ENCODE measurements at places on chromosomes 16 and 17.

DNA sequence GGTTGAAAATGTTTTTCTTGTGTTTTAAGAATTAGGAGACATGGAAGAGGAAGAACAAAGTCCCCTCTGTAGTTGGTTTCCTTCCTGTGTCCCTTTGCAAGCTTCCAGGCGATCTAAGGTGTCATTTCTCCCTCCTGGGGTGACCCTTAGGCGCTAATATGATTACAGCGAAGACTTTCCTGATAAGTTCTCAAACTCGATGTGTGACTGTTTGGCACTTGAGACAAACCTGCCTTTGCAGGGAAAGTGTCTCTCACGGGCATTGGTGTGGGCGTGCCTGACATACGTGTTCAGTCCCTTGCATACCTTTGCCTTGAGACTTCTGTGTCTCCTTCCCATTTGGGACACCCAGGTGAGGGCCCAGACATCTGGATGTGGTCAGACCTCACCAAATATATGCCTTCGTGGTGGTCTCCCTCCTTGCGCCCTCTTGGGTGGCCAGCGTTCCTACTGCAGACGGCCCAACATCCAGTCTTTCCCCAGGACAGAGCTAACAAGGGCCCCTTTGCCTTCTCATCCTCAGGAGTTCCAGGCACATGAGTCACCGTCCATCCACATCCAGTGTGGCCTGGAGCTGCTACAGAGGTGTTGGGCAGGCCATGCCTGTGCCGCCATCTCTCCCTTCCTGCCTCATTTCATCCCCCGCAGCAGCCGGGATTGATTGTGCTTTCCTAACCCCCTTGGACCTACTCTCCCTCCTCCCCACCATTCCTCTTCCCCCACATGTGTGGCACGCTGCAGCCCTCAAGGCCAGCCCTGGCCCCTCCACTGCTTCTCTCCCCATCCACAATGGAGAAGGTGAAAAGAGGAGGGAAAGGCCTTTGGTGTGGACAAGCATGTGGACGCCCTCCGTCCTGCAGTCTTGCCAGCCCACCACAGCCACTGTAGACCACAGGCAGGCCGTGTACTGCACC, 3.1 kb upstream of the JPT2 start:
- no peak for DNase-seq

GRCh38 chr16:17397499-17397891, 73.3 kb downstream of the XYLT1 start:
- no peak for DNase-seq

DNA sequence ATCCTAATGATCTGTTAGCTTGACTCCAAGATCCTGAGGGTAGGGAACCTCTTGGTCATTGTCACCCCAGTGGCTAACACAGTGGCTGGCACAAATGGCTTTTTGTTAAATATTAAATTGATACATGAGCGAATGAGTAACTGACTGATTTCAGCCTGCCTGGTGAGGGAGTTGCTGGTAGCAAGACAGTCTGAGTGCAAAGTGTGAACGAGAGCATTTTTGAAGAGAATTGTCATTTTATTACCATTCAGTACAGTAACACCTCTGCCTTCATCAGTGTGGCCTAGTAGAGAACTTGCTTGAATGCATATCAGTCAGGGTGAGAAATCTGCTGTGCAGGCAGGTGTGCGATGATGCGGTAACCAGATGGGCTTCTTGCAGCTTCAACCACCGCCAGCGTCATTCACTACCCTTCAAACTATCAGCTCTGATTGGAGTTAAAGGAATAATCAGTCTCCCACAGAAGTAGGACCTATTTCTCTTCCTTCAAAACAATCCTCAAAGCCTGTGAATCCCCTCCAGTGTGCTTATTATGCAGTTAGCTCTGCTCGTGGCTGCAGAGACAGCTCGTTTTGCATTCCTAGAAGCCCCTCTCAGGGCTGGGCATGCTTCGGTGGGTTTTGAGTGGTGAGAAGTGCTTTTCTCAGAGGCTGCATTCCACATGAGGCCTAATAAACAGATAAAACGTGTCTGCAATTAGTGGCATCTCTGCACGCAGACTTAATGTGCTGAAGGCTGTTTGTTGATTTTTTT, 29.0 kb downstream of the HEXIM2 start:
- DNase-seq = no peak

DNA sequence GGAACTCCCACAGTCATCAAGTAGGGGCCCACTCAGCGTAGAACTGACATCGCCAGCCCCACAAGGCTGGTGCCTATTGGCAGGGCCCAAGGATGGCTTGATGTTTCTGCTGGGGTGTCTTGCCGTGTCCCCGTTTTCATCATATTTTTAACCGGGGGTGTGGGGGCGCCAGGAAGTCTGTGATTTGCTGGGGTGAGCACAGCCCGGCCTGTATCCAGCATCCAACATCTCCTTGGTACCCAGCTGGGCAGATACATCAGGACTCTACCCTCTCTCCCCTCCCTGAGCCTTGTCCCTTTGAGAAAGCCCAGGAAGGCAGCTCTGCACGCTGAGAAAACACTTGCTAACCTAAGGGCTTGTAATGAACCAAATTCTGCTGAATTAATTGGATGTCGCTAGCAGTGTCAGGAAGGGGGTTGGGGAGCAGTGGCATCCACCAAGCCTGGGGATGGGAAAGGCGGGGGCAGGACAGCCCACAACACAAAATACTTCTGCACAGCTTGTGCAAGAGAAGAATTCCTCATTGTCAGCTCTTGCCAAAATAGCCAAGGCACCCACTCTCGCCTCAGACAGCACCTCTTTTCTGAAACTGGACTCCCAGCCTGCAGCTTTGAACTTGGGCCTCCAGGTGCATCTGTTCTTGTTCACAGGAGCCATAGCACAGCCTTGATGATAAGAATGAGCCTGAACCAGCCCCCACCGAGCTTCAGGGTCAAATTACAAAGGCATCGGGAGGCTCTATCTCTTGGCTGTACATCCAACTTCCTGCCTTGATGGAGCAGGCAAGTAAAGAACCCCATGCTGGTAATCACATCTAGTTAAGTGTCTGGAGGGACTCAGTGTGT, 63.7 kb upstream of the LYRM9 start:
- DNase-seq = no peak

DNA sequence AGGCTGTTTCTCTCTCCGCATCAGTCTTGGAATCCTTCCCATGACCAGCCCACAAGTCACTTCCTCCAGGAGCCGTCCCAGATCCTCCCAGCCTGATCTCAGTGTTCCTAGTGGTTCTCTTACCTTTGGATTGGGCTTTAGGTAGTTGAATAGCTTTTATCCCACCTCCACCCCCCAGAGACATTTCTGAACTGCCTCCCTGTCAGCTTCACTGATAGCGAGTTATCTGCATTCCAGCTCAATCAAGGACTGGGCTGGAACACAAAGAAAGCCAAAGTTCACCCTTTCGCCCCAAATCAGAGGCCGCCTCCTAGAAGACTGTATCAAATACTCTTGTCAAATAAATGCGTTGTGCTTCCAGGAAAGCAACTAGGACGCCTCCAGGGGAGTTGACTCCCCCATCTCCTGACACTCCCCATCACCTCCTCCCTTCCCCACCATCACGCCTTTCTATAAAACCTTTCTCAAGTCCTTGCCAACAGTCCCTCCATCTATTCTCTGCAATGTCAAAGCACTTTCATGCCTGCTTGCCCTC, 72.7 kb downstream of the TMEM132E start:
- no peak for DNase-seq

- DNase-seq = no peak
Observed at GRCh38 chr17:11869680-11870394, 127.4 kb downstream of the ZNF18 start.

- no peak for DNase-seq
Observed at GRCh38 chr17:60297760-60298401, 94.1 kb downstream of the USP32 start.

DNA sequence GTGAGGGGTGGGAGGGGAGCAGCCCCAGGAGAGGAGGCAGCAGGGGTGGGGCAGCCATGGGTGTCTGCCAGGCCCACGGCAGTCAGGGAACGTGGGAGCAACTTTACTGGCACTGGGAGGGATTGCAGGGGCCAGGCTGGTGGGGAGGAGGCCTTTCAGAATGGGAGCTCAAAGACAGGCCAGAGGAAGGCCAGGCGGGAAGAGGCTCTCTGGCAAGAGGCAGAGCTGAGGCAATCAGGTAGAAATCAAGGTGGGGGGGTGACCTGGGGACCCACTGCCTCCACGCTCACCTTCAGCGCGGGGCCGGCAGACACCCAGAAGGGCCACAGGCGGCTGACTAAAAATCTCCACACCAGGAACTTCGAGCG, 11.9 kb upstream of the GSE1 start:
- DNase-seq = no peak

- DNase-seq = peak; percentile 71
Observed at GRCh38 chr16:89561884-89562599, 1.6 kb downstream of the RPL13 start.

DNA sequence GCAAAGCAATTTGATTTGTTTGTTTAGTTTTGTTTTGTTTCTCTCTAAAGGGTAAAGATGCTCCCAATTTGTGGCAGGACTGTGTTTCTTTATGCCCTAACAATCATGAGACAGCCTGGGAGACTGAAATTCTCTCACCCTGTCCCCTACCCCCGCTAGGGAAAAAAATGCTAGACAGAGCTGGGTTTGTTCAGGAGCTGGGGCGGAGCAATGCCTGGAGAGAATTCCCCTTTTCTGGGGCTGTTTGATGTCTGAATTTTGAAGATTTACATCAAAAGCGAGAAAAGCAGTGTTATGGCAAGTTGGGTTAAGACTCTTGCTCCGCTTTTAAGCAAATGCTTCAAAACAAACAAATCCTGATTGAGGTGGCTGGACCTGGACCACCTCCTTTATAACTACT, 8.4 kb downstream of the MAF start:
- no peak for DNase-seq

GRCh38 chr17:51491416-51491815, 231.1 kb downstream of the UTP18 start:
- DNase-seq = no peak

- no peak for DNase-seq
Observed at GRCh38 chr16:593406-593805, 3.5 kb downstream of the RAB40C start.

DNA sequence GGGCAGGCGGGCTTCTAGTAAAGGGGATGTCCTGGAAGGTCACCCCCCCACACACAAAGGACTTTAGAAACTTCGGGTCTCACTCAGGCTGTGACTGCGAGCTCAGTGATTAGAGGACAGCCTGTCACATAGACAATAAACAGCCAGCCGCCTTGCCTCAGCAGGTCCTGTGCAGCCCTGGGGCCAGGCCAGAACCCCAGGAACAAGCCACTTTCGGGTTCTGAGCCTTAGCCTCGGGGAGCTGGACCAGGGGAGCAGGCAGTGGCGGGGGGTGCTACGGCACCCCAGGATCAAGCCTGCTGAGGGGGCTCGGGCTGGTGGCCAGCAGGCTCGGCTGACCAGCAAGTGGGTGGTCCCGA, 1.1 kb downstream of the GAS7 start:
- DNase-seq = no peak

DNA sequence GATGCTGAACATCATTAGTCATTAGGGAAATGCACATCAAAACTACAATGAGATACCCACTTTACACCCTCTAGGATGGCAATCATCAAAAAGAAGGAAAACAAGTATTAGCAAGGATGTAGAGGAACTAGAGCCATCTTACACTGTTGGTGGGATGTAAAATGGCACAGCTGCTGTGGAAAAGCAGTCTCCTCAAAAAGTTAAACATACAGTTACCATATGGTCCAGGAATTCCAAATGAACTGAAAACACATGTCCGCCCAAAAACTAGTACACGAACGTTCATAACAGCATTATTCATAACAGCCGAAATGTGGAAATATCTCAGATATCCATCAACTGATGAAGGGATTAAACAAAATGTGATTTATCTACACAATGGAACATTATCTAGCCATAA, 7.0 kb downstream of the FBF1 start:
- no peak for DNase-seq

GRCh38 chr17:79081571-79082276, 7.1 kb downstream of the ENGASE start:
- DNase-seq = no peak

DNA sequence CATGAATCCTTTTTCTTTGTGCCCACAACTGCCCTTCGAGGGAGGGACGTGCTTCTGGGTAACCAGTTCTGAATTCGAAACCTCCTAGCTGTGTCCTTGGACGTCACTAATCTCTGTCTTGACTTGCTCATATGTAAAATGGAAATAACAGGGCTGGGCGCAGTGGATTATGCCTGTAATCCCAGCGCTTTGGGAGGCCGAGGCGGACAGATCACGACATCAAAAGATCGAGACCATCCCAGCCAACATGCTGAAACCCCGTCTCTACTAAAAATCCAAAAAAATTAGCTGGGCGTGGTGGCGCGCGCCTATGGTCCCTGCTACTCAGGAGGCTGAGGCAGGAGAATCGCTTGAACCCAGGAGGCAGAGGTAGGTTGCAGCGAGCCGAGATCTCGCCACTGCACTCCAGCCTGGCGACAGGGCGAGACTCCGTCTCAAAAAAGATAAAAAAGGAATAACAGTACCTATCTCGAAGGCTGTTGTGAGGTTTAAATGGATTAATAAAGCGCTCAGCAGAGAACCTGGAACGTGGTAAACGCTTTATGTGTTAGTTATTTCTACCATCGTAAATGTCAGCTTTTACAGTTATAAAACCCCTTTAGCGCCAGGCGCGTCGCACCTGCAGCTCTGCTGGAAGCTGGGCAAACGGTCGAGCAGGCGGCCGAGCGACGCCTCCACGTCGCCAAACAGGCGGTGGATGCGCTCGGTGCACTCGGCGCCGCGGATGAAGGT, 641 bp downstream of the COG8 start:
- DNase-seq = no peak

DNA sequence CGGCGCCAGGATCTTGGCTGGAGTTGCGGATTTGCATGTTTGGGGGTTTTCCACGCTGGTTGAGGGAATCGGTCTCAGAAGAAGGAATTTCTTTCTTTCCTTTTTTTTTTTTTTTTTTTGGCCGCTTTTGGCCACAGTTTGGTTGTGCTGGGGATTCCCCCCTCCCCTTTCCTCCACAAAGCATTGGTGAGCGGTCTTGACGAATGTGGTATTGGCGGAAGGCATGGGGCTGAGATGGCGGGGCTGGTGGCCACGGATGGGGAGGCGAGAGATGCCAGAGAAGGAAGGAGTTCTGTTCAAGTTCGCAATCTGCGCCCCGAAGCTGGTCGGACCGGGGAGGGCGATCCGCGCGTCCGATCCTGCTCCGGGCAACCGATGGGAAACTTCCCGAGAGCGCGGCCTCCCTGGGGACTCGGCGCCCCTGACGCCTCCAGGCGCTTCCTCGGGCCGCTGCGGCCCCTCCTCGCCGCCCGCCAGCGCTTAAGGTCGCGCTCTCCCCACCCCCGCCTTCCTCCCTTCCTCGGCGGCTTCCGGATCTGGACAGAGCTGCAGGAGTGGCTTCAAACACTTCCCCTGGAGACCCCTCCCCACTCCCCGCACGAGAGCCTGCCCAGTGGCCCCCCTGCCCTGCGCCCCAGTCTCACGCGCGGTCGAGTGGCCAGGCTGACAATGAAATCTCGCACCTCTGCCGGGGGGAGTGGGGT, 43.2 kb downstream of the RAI1 start:
- no peak for DNase-seq

- no peak for DNase-seq
Observed at GRCh38 chr16:10519929-10520868, 60.2 kb downstream of the EMP2 start.

- no peak for DNase-seq
Observed at GRCh38 chr16:64317601-64318000, 804.3 kb downstream of the CDH11 start.

- no peak for DNase-seq
Observed at GRCh38 chr16:17365591-17366298, 105.0 kb downstream of the XYLT1 start.
